LHCN-M2 (cell line): ENCODE measurements at places on chromosomes 11 and 22. TPM values are rescaled to one million over a fixed set of nuclear protein-coding genes. Genes with fewer than 3 reads are reported as not detected.

GRCh38 chr22:40425082-40425481, 54.7 kb downstream of the SGSM3 start:
- DNase-seq: no peak

- DNase-seq: no peak
Measured at GRCh38 chr11:117973503-117973860, 12.7 kb upstream of the IL10RA start.

GRCh38 chr11:62260261-62260953, 9.6 kb upstream of the SCGB2A2 start:
- DNase-seq: no peak

- DNase-seq: no peak
Measured at GRCh38 chr11:107631043-107631442, 40.1 kb downstream of the ELMOD1 start.

GRCh38 chr22:25114369-25115362, 85.0 kb upstream of the CRYBB3 start:
- DNase-seq: no peak

GRCh38 chr11:11022125-11022730, 164.4 kb upstream of the ZBED5 start:
- DNase-seq: peak; percentile 18

DNA sequence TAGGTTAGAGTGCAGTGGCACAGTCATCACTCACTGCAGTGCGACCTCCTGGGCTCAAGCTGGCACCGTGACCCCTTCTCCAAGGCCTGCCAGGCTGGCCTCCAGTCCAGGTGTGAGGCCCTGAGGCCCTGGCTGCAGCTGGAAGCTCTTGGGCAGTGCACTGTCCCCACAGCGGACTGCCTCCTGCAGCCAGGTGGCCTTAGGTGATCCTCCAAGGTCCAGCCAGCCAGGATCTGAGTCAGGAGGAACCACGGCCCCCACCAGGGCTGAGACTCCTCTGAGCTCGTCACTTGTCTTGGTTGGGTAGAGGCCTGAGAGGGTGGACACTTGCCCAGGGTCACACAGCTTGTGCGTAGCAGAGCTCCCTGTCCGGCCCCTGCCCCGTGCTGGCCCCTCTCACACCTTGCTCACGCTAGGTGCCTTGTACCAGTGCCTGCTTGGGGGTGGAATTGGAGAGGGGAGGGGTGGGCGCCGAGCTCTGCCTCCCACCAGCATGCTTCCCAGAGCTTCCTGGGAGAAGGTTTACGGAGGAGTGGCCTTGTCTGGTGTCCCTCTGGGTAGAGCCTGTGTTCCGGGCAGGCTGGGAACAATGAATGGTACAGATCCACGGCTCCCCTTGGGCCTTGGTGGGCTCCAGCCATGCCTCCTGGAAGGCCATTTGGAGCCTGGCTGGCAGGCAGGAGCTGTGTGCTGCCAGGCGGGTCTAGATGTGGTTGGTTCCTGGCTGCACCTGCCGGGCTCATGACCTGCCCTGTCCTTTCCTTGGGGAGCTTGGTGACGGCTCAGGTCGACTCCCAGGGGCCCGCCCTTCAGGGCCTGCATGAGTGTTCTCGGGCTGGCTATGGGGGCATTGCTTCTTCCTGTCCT, 20.6 kb downstream of the KCNQ1 start:
- DNase-seq: no peak

GRCh38 chr11:78311702-78312371, 105.8 kb downstream of the GAB2 start:
- DNase-seq: no peak

DNA sequence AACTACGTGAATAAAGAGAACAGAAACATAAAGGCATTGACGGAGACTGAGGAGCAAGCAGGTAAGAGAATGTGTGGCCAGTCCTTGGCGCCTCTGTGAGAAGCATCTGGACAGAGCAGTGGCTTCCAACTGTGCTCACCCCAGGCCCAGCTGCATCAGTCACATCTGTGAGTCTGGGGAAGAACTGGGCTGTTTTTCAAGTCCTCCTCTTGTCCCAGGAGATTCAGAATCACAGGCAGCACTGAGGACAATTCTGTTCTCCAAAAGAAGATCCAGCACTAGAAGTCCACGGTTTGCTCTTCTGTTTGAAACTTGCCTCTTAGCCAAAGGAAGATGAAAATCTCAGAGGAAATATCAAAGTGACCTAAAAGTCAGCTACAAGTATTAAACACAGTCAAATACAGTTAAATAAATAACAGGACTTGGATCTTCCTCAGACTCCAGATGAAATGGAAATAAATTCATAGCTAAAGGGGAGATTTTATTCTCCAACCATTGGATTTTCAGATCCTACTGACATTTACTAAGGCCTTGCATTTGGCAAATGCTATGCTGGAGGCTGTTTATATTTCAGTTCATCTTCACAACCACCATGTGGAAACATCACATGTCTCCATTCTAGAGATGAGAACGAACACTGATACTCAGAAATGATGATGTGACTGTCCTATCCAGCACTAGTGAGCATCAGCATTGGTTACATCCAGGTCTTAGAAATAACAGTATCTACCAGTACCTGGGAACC, 14.1 kb downstream of the FAM181B start:
- no peak for DNase-seq

- no peak for DNase-seq
Measured at GRCh38 chr11:34267013-34267412, 90.8 kb downstream of the ABTB2 start.

DNA sequence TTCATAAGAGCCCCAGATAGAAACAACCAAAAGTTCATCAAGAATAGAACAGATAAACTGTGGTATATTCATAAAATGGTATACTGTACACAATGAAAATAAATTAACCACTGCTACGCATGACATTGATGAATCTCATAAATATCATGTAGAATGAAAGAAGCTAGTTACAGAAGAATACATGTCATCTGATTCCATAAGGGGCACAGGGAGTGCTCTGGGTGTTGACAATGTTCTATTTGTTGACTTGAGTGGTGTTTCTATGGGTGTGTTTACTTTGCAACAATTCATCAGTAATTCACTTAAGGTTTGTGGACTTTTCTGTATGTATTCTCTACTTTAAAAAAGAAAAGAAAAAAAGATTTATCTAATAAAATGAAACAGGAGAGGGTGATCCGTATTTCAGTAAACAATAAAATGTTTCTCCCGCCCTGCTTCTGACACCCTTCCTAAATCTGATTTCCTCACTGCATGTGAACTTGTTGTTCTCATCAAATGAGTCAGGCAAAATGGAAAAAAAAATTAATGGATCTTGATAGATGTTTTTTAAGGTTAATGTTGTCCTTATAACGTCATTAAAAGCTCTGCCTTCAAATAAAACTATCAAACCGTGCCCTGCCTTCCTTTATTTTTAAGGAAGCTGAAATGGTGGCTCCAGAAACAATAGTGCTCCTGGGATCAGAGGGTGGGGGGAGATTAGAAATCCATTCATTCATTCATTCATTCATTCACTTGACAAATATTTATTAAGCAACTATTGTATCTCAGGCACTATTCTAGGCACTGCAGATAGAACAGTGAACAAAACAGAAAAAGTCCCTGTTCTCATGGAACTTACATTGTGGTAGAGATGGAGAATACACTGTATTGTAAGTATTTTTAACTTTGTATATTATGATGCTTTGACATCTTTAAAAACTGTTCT, 77.2 kb upstream of the CD44 start:
- no peak for DNase-seq

Gene MAPK8IP1
- total RNA-seq: 10.3 and 11.7 TPM in 2 replicates

Gene OR52E8
- total RNA-seq: not detected in 2 replicates

DNA sequence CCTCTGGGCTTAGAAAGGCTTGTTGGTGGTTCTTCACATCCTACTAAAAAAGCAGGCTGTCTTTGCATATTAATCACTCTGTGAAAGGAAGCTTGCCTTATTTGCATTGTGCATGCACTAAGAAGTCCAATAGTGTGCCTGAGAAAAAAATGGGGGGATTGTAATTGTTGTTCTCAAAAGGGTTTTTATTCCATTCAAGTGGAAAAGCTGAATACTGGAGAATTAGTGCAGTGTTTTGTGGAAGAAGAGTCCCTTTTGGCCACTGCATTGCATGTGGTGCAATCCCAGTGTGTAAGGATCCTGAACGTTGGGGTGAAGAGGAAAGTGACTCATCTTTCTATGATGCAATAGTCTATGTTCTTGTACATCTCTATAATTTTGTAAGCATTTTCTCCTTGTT, 16.5 kb downstream of the NCAM1 start:
- DNase-seq: peak; percentile 84

GRCh38 chr11:77687088-77687487, 49.5 kb upstream of the CLNS1A start:
- DNase-seq: no peak

DNA sequence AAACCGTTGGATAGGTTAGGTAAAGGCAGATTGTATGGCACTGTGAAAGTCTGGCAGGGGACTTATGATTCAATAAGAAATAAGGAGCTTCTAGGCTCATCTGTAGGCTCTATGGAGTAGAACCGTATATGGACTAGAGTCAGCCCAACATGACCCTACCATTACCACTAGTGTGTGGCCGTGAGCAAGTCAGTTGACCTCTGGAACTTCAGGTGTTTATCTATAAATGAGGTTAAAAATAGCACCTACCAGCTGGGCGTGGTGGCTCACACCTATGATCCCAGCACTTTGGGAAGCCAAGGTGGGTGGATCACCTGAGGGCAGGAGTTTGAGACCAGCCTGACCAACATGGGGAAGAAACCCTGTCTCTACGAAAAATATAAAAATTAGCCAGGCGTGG, 4.4 kb downstream of the HINFP start:
- no peak for DNase-seq

Gene ARHGAP20
- total RNA-seq: 0.58 and 0.75 TPM in 2 replicates

DNA sequence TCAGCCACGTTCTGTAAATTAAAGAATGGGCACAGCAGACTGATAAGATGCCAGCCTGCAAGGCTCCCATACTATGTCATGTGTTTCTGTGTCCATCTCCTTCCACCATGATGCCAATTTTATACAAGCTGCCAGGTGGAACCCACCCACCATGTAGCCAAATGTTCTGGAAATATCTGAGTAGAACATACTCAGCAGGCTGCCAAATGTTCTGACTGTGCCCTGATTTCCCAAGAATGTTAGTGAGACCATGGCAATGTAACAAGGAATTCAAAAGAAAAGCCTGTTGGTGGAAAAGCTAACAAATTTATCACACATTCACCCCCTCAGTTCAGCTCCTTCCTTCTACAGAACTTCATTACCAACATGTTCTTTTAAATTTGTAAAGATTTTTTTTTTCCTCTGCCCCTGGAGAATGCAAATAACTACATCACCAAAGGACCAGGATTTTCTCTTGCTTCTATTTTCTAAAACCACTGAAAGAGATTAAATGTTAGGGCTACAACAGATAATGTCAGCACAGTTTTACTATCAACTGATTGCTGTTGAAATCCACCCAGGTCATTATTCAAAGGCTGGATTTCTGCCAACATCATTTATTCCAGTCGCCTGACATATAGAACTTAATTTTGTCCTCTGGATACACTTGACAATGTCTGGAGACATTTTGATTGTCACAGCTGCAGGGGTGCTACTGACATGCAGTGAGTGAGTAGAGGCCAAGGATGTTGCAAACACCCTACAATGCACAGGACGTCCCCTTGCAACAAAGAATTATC, 3.1 kb downstream of the DMC1 start:
- DNase-seq: no peak

Gene DCDC1
- 0.40 and 0.71 TPM in 2 replicates for total RNA-seq

Gene CDC42EP2
- 10.2 and 20.5 TPM in 2 replicates for total RNA-seq

Gene C11orf42
- not detected in 2 replicates for total RNA-seq

GRCh38 chr11:86063536-86063935, 5.3 kb downstream of the PICALM start:
- peak; percentile 59 for DNase-seq

DNA sequence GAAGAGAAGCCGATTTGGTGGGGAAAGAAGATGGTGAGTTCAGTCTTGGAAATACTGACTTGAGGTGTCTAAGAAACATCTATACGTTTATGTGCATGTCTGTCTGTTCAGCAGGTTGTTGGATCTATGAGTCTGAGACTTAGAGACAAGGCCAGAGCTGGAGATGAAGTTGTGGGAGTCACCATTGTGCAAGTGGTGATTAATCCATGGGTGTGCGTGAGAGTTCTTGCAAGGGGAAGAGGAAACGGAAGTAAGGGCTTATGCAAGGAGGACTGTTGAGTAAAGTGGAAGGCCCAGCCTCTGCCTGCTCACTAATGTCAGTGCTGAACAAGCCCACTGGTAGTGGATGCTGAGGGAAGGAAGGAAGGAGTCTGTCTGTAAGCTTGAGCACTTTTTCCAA, 9.7 kb downstream of the TMEM45B start:
- DNase-seq: peak; percentile 36

- no peak for DNase-seq
Measured at GRCh38 chr11:9060700-9061111, 30.7 kb downstream of the SCUBE2 start.
